Left ventricle myocardium inferior (tissue), 1 donor: ENCODE measurements at places on chromosomes 2 and 18. TPM values are rescaled to one million over a fixed set of nuclear protein-coding genes. Genes with fewer than 3 reads are reported as not detected.

The SLC30A3 gene
- 5.9 TPM for total RNA-seq

The RUFY4 gene
- total RNA-seq, result not detected

The APOB gene
- total RNA-seq, result 9.1 TPM

The CD8B gene
- 0.22 TPM for total RNA-seq

The PTPRN gene
- total RNA-seq, result 0.11 TPM

GRCh38 chr18:54975598-54975997 is 16.3 kb upstream of the CCDC68 start:
- no peak for DNase-seq

GRCh38 chr2:47054868-47055267 is 100.2 kb downstream of the STPG4 start:
- no peak for DNase-seq
